ENCODE measurements at places on chromosomes 1 and 21.
A peak's percentile ranks its signal among the peaks of the same experiment; 100 is the strongest.

GRCh38 chr1:46464915-46465314 is 24.7 kb upstream of the DMBX1 start:
- DNase-seq, result no peak

DNA sequence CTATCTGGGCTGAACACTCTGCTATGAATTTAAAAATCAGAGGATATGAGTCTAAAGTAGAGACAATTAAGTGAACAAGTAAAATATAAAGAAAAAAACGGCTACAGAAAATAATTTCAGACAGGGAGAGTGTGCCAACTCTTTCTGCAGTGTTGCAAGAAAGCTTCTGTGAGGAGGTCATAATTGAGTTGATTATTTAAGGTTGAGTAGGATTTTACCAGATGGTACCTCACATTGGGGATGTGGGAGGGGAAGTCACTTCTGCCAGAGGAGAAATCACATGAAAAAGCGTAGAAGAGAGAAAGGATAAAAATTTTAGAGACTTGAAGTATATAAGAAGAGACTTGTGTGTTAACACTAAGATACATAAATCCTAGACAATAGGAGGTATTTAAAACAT is 238.0 kb upstream of the NCAM2 start:
- DNase-seq, result no peak

DNA sequence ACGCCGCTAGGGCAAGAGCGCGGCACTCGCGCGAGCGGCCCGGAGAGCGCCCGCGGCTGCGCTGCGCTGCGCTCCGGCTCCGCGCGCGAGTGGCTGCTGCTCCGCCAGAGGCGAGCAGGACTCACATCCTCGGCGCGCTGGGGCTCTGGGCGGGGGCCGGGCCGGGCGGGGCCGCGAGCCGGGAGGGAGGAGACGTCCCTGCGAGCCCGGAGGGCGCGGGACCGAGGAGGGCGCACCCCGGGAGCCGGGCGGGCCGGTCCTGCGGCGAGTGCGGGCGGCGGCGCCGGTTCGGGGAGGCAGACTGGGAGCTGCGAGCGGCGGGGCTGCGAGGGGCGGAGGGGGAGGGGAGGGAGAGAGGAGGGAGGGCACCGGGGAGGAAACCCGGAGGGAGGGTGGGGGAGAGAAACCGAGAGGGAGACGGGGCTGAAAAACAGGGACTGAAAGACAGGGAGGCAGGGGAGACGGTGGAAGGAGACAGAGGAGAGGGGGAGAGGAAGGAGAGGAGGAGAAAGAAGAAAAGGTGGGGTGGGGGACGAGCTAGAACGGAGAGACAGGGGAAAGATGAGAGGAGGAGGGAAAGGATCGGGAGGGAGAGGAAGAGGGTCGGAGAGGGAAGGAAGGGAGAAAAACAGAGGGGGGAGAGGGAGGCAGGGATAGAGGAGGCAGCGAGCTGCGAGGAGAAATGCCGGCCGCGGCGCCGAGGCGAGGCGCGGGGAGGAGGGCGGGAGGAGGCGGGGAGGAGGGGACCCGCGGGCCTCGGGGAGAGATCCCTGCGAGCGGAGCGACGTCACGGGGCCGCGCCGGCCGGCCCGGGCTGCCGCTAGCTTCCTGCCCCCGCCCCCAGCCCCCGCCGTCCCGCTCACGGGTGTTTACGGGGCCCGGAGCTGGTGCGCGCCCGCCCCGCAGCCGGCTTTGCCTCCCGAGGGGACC is at the start of gene CAMK2N1:
CAMK2N1 (minus strand) TSS at position 684 of the 930 bp plus-strand sequence. CDS start 831 bp downstream, outside the sequence.
- peak; percentile 80 for DNase-seq

GRCh38 chr1:192010406-192010805 is 147.9 kb upstream of the RGS18 start:
- no peak for DNase-seq

DNA sequence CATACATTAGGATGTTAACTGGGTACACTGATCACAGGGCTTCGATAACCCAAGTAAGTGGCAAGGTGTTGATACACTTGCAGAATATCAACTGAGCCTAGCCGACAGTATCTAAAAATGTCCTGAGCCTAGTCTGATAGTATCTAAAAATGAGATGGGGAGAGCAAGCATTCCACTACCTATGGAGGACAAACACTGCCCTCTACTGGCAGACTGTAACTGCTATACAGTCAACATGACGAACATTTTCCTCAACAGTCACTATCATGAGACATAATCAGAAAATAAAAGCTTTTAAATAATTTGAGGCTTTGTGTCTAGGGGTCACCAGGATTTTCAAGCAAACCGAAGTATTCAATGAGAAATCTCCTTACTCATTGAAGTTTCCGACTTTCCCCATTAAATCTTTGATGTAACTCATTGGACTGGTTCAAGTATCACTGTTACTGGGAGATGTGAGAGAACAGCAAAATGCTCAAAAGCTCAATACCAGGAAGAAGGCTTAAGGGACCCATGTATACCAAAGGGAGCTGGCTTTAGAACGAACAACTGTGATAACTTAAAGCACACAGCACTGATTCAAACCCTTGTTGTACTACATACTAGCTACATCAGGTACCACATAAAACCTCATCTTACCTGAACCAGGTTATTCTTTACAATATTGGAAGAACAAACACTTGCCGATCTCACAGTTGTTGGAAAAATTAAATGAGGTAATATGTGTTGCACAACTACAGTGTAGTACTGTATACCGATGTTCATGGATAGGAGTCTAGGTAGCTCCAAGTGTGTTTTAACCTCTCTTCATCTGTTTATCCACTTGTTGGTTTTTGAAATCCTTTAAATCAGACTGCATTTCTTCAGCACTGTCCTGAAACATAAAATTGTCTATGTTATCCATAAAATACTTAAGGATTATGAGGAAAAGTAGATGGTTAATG is 31.1 kb upstream of the SLC45A3 start:
- no peak for DNase-seq

- DNase-seq, result no peak
Observed at GRCh38 chr1:199101139-199101538, 462.3 kb downstream of the PTPRC start.

- no peak for DNase-seq
Observed at GRCh38 chr1:96087719-96088118, 633.9 kb upstream of the PTBP2 start.

GRCh38 chr1:113714606-113715269 is 44.5 kb downstream of the PHTF1 start:
- no peak for DNase-seq

- DNase-seq, result no peak
Observed at GRCh38 chr1:9569267-9569666, 19.4 kb upstream of the TMEM201 start.

DNA sequence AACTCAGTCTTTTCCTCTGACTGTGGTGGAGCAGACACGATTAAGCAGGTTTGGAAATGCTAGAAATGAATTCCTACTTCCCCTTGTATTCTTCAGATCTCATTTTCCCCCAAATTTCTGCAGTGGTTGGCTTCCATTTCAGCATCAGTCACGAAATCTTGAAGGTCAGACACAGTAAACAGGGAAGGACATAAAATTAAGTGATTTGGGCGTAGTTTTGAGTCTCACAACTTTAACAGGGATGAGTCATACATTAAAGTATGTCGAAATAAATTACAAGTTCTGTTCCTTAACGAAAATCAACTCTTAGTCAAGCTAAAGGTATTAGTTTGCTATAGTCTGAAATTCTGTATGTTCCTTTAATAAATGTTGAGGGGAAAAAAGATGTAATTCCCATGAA is 61.1 kb downstream of the HNRNPR start:
- no peak for DNase-seq

GRCh38 chr1:108717774-108718316 is 5.1 kb downstream of the FNDC7 start:
- DNase-seq, result no peak

GRCh38 chr21:45506241-45506817 is 35.9 kb downstream of the SLC19A1 start:
- no peak for DNase-seq

GRCh38 chr21:25350056-25350455 is 257.2 kb downstream of the MRPL39 start:
- no peak for DNase-seq

DNA sequence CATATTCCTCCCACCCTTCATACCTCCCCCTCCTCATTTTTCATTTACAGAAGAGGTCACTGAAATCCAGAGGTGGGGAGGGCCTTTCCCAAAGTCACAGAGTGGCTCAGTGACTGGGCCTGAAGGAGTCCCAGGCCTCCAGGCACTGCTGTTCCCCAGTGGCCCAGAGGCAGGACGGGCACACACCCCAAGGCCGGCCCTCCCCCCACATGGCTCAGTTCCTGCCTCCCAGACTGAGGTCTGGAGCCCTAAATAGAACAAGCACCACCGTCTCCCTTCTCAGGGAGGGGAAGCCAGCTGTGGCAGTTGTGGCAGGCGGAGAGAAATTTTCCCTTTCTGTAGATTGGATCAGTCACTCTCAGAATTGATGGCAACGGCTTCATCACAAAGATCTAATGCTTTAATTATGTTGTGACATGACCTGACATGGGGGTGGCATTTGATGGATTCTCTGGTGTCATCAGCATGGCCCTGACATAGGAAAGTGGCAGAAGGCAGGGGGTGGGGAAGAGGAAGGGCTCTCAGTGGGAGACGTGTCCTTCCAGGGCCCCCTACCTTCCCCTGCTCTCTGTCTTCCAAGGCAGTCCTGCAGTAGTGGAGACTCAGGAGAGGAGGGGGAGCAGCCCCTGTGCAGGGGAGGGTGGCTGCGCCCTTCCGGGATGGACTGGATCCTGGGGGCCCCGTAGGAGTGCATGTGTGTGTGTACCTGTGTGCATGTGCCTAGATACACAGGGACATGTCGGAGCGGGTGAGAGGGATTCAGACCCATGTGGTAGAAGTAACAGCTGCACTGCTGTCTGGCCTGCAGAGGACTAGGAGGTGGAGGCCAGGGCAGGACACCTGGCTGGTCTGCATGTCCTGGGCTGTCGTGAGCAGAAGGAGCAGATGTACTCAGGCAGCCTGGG is 41.2 kb upstream of the FOXO6 start:
- DNase-seq, result no peak

- peak; percentile 90 for DNase-seq
Observed at GRCh38 chr1:25796811-25797458, 3.1 kb upstream of the SELENON start.

- DNase-seq, result no peak
Observed at GRCh38 chr1:205074084-205074483, 10.2 kb downstream of the TMEM81 start.
